ENCODE measurements at places on chromosomes 7 and 10.

DNA sequence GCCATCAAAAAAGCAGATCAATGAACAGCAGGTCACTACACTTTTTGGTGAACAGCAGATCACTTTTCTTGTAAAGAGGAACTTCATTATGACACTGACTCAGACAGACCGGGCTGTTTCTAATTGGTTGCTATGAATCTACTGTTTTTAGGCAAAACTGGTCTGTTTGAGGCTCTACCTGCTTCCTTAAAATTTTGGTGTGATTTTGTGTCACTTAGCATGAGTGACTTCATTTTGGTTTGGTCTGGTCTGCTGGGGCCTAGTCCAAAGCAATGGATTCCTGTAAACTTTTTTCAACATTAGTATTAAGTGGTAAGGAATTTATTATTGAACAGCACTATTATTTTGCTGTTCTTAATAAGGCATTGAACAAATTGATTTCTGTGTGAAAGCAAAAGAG is 41.8 kb upstream of the C10orf71 start:
- no peak for DNase-seq

DNA sequence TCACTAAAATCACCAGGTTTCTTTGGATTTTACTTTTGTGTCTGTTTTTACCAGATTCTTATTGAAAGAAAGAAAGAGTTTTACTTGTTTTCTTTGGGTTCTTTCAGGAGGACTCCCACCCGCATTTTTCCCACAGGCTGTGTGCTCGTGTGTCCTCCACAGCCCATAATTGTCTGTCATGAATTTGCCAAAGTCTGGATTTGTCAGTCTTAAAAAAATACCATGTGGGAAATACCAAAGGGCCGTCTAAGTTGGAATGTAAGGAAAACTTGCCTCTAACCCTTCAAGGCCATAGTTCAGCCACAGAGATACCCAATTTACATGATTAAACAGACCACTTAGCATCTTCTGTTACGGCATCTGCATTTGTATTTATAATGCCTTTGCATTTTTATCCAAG is 41.3 kb upstream of the INHBA start:
- DNase-seq, result no peak

DNA sequence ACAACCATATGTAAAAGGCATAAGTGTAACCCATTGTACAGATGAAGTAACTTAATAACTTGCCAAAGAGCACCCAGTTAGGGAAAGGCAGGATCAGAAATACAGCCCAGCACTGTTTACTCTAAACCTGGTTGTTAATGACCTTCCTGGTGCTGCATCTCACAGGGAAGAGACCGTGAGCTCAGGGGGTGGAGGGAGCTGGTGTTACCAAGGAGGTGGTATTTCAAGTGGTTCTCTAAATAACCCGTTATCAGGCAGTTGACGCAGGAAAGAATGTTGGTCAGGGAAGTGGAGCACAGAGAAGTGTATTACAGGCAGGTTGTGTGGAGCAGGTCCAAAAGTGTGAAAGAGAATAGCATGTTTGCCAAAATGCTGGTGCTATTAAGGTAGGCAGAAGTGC is 4.4 kb upstream of the ST7 start:
- no peak for DNase-seq

- DNase-seq, result no peak
Observed at GRCh38 chr7:128036226-128036940, 5.1 kb upstream of the LRRC4 start.

GRCh38 chr7:41792120-41792519 is 89.2 kb upstream of the INHBA start:
- DNase-seq, result no peak

DNA sequence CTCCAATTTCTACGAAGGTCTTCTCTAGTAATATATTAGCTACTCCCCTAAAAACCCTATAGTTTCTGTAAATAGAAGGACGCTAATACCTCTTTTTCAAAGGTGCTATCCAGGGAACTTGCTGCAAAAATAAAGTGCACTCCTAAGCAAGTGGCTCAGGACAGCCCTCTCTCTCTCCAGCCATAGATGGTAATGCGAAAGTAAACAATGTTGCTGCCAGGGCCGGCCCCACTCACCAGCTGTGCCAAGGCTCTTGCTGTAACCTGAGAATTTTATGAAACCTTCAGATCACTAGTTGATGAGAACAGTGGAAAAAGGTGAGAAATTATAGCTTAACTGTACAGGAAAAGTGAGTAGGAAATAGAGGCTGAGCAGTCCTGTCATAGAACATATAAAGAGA is 10.9 kb upstream of the TAS2R39 start:
- no peak for DNase-seq

- DNase-seq, result no peak
Observed at GRCh38 chr10:75956624-75957023, 525.2 kb downstream of the LRMDA start.

GRCh38 chr10:124094419-124094785 is 1.0 kb upstream of the CHST15 start:
- no peak for DNase-seq

GRCh38 chr10:88853155-88853881 is 1.7 kb upstream of the ANKRD22 start:
- no peak for DNase-seq

DNA sequence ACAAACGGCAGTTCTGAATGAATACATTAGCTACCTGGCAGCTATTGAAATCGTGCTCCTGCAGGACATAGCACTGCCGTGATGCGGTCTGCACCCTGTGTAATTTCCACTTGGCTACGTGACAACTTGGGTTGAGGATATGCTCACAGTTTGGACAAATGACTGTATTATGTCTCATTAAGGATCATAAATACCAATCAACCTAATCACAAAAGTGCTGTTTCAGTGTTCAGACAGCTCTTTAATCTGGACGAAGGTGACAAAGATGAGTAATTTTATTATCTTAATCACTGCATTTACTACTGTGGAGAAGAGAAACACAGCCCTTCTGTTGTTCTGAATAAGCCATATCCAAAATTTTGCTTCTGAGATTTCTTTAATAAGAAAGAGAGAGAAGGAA is 210.8 kb upstream of the PFKP start:
- DNase-seq, result no peak

- DNase-seq, result no peak
Observed at GRCh38 chr10:120969219-120969645, 118.1 kb downstream of the WDR11 start.

DNA sequence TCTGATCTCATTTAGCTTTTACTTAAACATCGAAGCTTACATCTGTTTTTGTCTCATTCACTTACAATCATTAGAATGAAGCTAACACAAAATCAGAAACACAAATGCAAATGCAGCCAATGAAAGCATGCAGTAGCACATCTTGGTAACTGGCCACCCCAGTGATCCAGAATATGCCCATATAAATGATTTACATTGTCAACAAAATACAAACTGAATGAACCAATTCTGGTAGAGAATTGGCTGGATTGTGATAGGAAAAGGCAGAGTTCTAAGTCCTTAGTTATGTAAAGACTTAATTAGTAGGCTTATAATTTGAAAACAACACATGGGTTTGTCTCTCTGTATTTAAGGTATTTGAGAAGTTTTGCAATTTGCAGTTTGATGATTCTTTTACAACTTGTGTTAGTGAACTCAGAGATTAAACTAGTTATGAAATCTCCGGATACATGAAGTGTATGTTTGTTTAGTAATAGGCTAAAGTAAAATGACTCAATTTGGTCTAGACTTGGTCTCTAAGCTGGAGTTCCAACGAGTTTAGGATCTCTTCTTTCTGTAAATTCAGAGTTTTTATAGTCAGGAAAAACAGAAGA is 21.2 kb downstream of the TECTB start:
- no peak for DNase-seq

GRCh38 chr7:92968502-92968901 is 132.1 kb upstream of the CDK6 start:
- DNase-seq, result no peak

DNA sequence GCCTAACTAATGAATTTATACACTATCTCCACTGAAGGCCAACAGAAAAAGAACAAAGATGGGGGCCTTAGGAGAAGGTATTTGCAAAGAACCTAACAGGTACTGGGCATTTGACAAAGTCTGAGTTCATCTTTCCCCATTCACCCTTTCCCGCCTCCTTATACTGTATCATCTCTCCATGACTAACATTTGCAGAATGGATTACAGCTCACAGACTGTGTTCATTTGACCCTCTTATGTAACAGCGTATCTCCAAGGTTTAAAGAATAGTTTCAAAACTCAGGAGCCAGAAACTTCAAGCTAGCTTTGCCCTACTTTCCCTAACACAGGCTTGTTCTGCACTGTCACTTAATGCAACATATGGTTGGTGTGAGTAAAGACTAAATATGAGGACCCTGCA is 238.7 kb upstream of the CELF2 start:
- no peak for DNase-seq

- no peak for DNase-seq
Observed at GRCh38 chr7:135753616-135754413, 5.2 kb upstream of the FAM180A start.

DNA sequence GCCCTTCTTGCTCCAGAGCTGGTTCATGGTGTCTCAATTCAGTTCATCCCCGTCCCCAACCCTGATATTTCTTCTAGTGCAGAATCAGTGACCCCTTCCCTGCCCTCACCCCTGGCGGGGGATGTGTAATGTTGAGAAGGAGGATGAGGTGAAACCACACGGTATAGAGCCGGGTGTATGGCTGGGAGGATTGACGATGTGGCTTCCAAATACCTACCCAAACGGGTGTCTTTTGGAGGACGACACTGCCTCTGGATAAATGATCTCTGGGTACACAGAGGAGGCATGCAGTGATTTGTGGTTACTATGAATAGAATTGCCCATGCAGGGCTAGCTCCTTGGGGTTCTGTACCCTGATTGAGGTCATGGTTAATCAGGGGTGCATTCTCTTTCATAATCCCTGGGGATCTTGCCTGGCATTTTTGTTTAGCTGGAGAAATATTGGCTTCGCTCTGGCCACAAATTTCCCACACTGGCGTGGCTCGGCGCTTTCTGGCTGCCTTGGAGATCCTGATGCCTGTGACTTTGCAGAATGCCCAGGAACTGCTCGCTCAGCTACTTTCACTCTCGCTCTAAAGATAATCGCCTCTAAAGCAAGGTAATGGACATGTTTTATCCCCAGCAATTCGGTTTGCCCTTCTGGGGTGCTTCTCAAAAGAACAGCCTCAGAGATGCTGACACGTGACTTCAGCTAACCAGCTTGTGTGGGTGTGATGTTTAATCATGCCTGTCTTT is 89.2 kb downstream of the RBM20 start:
- no peak for DNase-seq

DNA sequence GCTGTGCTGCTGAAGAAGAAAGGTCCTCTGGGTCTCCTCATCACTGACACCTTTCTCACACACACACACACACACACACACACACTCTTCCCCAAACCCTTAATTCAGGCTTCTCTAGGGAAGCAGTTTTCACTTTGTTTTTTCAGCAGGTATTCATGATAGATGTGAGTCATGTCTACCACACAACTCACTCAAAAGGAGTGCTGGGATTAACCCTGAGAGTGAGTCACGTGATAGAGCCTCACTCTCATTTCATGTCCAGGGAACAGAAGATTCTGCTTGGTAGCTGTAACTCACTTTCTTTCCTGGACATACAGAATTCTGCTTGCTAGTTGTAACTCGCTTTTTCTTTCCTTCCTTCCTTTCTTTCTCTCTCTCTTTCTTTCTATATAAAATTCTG is 45.4 kb downstream of the VIM start:
- DNase-seq, result no peak

GRCh38 chr10:127720142-127720541 is 16.8 kb upstream of the FOXI2 start:
- no peak for DNase-seq

DNA sequence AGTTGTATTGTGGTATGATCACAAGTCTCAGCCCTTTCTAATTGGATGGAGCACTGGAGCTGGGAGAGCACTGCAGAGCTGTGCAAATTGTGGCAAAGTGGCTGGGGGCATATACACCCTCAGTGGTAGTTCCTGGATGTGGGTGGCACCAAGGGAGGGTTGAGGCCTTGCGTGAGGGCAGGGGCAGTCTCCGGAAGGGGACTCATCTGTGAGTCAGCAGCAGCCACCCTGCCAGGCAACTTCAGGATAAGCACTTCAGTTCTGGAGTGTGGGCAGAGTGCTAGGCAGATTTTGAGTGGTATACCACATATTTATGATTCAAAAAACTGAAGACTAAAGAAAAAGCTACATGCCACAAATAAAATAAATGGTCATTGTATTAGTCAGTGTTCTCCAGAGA is 210.5 kb downstream of the ETV1 start:
- DNase-seq, result no peak

GRCh38 chr7:38000272-38000671 is 79.8 kb downstream of the EPDR1 start:
- no peak for DNase-seq

DNA sequence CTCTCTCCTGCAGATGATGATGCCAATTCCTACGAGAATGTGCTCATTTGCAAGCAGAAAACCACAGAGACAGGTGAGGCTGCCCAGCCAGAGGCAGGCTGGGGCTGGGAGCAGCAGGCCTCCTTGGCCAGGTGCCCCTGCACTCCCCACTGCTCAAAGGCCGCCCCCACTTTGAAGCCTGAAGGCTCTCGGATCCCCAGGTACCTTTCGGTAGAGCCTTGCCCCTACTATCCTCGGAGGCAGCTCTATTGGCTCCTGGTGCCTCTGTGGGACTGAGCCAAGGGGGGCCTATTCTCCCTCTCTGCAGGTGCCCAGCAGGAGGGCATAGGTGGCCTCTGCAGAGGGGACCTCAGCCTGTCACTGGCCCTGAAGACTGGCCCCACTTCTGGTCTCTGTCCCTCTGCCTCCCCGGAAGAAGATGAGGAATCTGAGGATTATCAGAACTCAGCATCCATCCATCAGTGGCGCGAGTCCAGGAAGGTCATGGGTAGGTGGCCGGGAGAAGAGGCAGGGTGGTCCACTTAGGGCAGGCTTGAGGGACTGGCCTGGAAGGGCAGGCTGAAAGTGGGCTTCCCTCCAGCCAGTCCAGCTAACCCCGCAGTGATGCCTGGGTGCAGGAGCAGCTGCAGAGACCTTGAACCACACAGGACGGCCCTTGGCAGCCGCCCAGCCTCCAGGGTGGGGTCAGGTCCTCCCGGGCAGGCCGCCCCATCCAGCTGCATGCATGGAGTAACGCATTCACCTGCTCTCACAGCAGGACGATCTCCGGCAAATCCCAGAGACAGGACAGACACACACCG is 14.1 kb downstream of the LAT2 start:
- DNase-seq, result no peak

GRCh38 chr10:70106958-70107791 is 25.4 kb downstream of the AIFM2 start:
- DNase-seq, result no peak

DNA sequence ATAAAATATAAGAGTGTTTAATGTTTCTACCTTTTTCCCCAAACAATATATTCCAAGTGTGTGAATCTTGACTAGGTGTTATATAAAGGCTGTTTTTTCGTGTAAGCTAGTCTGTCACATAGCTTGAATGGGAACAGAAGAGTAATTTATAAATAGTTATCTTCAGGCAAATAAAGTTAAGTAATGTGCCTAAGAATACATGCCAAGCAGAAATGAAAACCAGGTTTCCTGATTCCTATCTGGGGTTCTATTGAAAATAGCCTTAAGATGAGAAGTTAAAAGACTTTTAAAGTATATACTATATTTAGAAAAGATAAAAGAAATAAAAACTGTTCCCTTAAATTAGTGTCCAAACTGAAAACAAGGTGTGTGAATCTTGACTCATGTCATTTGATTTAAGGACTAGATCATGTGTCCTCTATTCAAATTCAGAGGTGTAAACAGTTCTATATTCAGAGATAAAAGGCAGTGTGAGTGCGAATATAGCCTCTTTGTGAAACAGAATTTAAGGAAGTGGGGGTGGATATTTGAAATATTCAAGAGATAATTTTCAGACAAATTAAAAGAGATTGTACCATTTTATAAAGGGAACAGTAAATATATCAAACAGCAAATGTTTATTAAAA is 247.5 kb downstream of the THSD7A start:
- no peak for DNase-seq

- DNase-seq, result no peak
Observed at GRCh38 chr10:59033622-59034021, 142.8 kb upstream of the PHYHIPL start.

Measured in cortex of kidney (tissue), 1 donor.